ENCODE measurements at places on chromosomes 6 and 20.

GRCh38 chr20:10647471-10647870, 26.3 kb downstream of the JAG1 start:
- peak; percentile 6 for DNase-seq

GRCh38 chr20:50575865-50576720, 65.9 kb downstream of the PTPN1 start:
- DNase-seq = peak; percentile 45

DNA sequence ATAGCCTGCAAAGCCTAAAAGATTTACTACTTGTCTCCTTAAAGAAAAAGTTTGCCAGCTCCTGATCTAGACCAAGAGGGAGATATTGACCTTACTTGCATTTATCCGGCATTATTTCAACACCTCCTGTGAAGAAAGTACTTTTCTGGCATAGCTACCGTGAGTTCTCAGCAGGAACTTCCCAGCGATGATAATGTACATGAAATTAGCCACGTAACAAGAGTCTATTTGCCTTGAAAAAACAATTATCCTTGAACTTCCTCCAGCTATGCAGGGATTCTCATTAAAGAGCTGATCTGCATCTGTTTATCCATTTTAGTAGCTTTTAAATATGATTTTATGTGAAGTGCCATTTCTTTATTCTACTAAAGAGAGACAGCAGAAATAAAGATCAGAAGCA, 41.7 kb downstream of the ALDH5A1 start:
- no peak for DNase-seq

- peak; percentile 89 for DNase-seq
Measured at GRCh38 chr6:146543211-146543939, at the start of gene RAB32. TSS of gene RAB32 (plus strand) at chr6:146543833. CDS start at chr6:146543872, 39 bp downstream.

- no peak for DNase-seq
Measured at GRCh38 chr6:123118811-123119210, 122.8 kb downstream of the CLVS2 start.

GRCh38 chr6:25608558-25609174, 43.3 kb upstream of the SCGN start:
- DNase-seq = peak; percentile 92

GRCh38 chr6:37990762-37991525, 171.4 kb downstream of the ZFAND3 start:
- DNase-seq = no peak

DNA sequence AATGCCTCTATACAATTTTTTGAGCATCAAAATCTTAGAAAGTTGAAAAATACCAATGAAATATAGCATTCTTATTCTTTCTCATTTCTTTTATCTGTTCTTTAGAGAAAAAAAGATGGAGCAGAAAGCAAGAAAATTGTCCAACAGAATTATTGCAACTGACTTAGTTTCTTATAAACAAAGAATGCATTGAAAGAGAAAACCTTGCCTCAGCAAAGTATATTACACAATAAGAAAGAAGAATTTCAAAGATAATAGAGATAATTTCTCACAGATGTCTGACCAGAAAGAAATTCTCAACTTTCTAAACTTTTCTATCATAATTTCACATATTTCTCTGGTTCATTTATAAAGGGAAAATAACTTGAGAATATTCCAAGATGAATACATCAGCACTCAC, 47.0 kb upstream of the PRND start:
- DNase-seq = no peak

DNA sequence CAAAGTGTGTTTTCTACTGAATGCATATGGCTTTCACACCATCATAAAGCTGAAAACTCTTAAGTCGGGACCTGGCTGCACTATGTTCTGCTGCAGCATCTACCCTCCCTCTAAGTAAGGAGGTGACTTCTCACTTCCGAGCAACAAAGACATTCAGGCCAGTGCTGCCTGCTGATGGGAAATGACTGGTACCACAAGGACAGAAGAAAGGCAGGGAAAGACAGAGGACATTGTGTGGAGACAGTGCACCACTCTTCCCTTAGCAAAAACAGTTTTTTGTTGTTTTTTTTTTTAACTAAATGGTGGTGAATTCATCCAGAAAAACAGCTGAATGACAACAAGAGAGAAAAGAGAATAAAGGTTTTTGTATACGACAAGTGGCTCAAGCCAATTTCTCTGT, 81.5 kb downstream of the MAP7 start:
- no peak for DNase-seq

GRCh38 chr20:7346562-7346961, 579.1 kb downstream of the BMP2 start:
- DNase-seq = no peak

DNA sequence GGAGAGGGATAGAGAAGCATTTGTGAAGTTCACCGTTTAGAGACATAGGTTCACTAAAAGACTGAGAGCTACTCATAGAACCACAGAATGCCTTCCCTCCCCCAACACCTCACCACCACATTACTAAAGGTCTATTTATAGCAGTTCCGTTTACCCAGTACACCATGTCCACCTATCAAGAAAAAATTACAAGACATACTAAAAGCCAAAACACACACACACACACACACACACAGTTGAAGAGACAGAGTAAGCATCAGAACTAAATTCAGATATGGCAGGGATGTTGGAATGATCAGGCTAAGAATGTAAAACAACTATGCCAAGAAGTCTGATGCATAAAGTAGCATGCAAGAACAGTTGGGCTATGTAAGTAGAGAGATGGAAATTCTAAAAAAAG, 52.3 kb downstream of the SLC22A3 start:
- DNase-seq = peak; percentile 42

DNA sequence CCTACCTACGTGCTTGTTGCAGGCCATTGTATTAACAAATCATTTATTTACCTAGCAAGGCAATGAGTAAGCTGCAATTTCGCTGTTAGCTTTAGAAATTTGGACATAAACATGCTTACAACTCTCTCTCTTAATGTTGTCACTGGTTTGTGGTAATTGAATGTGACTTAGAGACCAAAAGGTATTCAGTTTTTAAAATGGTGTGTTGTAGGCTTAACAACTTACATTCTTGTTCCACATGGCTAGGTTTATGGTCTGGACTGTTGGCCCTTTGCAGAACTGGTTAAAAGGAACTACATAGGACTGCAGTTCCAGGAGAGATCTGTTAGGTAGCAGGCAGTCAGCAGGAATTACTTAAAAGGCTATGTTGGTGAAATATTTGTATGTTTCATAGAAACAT, 10.3 kb upstream of the CTAGE9 start:
- DNase-seq = no peak

- DNase-seq = no peak
Measured at GRCh38 chr6:31792761-31793171, 2.8 kb downstream of the VARS1 start.

- DNase-seq = no peak
Measured at GRCh38 chr6:4366635-4367395, 231.4 kb upstream of the ECI2 start.

DNA sequence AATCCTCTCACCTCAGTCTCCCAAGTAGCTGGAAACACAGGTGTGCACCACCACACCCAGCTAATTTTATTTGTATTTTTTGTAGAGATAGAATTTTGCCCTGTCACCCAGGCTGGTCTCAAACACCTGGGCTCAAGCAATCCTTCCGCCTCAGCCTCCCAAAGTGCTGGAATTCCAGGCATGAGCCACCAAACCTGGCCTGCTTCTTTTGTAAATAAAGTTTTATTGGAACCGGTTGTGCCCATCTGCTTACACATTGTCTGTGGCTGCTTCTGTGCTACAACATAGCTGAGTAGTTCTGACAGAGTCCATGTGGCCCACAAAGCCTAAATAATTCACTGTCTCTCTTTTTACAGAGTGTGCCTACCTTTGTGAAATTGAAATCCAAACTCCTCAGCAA, 109.7 kb upstream of the NRSN1 start:
- no peak for DNase-seq

GRCh38 chr20:11716239-11716944, 201.3 kb upstream of the BTBD3 start:
- peak; percentile 94 for DNase-seq

DNA sequence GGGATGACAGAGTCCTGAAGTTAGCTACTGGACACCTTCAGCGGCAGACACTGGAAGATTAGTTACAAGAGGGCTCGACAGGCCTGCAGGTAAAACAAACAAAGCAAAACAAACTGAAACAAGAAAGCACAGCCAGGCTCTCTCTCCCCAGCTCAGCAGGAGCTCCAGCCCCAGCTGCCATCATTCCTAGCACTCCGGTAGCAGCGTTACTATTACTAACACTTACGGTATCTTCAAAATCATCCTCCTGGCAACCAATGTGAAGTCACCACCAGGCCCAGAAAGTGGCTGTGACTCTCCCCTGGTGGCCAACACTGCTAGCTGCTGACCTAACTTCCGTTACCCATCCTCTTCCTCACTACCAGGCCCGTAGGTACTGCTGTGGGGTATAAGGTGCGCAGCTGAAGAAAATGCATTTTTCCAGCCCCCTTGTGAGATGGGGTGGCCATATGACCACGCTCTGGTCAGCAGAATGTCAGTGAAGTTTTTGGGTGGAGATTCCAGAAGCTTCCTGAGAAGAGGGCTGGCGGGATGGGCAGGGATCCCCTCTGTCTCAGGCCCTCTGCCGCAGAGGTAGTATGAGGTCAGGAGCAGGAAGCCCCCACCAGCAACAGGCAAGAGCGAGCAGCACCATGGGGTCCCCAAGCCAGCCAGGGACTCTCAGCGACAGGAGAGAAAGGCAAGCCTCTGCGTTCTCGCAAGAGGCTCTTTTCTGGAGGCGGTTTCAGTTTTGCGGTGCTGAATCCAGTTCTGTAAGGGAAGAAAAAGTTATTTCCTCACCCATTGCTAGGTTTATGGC, 37.4 kb upstream of the TBXT start:
- no peak for DNase-seq
